Central memory CD4-positive, alpha-beta T cell (primary cell): ENCODE measurements at places on chromosomes 6 and 20.
A peak's percentile ranks its signal among the peaks of the same experiment; 100 is the strongest.

DNA sequence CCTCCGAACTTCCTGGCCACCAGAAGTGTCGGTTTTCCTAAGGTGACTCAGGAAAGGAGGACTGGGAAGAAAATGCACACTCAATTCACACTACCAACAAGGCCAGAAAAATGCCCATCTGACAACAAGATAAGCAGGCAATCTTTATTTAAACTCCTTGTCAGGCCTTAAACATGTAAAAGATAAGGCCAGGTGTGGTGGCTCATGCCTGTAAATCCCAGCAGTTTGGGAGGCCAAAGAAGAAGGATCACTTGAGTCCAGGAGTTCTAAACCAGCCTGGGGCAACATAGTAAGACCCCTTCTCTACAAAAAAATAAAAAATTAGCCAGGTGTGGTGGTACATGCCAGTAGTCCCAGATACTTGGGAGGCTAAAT lies 7.6 kb upstream of the ID1 start:
- DNase-seq: no peak

DNA sequence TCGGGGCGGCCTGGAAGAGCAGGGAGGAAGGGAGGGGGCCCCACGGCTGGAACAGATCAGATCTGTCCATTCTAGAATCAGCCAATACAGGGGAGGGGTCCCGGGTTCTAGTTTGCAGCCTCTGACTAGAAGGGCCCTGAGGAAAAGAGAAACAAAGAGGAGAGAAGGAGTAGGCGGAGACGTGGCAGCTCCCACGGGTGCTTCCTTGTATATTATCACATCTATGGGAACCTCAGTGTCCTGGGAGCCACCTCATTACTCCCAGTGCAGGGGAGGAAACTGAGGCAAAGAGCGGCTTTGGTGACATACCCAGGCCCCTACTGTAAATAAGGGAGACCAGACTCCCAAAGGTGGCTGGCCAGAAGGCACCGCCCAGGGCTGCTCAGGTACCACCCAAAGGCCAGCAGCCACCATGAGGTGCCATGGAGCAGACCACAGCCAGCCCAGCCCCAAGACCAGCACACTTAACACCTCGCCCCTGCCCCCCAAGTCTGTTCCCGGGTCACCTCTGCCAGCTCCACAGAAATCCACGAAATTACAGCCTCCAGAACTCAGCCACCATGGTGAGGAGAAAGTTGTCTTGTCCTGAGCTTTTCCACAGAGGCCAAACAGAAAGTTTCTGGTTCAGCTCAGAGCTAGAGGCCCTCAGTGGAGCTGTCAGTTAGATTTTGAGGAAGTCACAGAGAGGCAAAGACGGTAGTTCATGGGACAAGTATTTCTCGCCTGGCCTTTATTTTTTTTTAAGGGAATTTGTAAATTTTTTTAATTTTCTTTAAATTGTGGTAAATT lies 2.1 kb downstream of the ZC3H12D start:
- DNase-seq: peak; percentile 19

DNA sequence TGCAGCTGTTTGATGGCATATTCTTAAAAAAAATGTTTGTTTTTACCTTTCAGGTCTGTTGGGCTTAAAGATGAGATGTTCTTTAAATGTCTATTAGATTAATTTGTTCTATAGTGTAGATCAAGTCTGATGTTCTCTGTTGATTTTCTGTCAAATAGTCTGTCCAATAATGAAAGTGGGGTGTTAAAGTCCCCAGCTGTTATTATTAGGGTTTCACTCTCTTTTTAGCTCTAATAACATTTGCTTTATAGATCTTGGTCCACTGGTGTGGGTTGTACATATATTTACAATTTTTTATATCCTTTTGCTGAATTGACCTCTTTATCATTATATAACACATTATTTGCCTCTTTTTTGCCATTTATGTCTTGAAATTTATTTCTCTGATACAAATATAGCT lies 11.0 kb upstream of the ZNF337 start:
- no peak for DNase-seq

GRCh38 chr6:124355146-124355545 lies 551.5 kb downstream of the NKAIN2 start:
- DNase-seq: no peak

- DNase-seq: no peak
Measured at GRCh38 chr6:145626857-145627256, 108.5 kb downstream of the EPM2A start.

DNA sequence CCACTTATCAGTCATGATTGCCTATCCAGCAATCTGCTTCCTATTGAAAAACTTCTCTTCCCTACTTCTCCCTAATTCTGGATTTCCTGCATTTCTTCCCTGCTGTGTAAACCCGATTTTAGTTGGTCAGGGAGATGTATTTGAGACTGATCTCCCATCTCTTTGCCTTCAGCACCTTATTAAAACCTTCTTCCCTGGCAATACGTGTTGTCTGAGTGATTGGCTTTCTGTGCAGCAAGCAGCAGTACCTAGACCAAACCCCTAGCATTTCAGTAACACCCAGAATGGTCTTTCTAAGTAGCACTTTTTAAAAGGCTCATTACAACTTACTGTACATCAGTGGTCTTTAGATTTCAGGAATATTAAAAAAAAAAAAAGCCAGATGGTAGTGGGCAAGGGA lies 99.1 kb upstream of the PDE10A start:
- no peak for DNase-seq

GRCh38 chr6:38141085-38141484 lies 321.6 kb downstream of the ZFAND3 start:
- no peak for DNase-seq

DNA sequence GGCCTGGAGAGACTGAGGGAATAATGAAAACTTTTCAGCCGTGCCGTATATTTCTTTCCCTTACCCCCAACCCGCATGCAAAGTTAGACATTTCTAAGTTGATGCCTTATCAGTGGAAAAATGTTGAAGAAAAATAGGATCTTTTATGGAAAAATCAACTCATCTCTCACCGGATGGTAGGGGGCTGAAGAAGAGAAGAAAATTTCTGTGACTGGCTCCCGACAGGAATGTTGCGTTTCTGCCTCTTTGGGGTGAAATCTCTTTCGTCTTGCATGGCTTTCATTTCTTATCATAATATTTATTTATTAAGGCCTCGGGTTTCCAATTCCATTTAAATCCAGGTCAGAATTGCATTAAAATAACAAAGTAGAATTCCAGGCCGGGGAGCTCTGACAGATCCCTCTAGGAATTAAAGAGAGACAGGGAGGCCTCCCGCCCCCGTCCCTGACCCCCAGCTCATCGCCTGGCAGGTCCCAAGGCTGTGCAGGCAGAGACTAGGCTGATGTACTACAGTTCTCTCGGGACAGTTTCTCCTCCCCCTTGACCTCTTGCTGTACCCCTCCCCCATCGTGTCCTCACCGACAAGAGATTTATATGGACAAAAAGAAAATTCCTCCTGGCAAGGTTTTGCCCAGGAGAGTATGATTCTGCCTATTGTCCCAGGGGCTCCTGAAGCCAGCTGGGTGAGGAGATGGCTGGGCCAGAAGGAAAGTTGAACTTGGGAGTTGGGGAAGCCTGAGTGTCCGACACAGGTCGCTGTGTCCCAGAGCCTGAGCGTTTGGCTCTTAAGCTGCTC lies 1.3 kb downstream of the SCUBE3 start:
- no peak for DNase-seq
